ENCODE measurements at places on chromosomes 1 and 21. TPM values are rescaled to one million over a fixed set of nuclear protein-coding genes. Genes with fewer than 3 reads are reported as not detected.

DNA sequence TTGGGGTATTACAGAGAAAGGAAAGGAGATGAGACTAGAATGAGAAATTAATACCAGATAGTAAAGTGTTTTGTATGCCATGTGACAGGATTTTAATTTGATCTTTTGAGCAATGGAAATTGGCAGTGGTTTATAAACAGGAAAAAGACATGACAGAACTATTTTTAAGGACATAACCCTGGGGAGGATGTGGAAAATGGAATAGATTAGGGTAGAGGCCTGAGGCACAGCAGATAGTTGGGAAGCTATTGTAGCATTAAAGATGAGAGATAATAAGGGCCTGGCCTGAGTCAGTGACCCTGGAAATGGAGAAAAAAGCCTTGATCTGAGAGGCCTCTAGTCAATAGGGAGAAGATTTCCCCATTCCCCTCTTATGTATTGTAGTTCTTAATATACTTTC is 22.1 kb upstream of the KCNA3 start:
- H3K27me3 ChIP-seq = peaks cover 36% of the 10 kb centered on the region
- H3K36me3 ChIP-seq = no peaks in the 10 kb centered on the region
- no peaks in the 10 kb centered on the region for H3K4me1 ChIP-seq
- H3K4me3 ChIP-seq = no peak overlapping the region

Gene SELE
- total RNA-seq = not detected

DNA sequence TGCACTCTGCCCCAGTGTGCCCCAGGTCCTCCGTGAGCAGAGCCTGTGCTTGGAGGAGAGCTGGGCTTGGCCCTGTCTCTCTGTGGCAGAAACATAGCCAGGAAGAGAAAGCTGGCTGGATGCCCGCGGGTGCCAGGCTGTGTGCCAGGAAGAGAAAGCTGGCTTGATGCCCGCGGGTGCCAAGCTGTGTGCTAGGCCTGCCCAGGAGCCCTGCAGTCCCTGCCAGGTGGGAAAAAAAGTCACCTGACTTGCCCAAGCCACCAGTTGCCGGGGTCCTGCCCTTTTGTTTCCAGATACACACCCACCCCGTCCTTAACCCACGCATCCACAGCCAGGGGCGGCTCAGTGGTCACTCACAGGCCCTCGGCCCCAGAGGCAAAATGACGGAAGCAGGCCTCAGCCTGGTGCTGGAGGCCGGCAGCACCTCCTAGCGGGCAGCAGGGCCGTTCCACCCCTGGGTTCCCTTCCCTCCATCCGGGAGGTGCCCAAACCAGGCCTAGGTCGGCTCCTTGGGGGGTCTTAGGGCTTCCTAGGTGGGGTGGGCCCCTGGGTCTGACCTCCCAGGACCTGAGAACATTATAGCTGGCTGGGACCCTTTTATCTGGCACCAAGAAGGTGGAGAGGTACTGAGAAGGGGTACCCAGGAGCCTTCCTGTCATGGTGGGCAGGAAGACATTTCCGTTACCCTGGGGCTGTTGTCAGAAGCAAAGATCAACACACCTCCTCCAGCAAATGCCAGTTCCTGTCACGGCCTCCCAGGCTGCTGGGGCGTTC is 9.1 kb downstream of the ITGB2 start:
- no peaks in the 10 kb centered on the region for H3K36me3 ChIP-seq
- H3K4me1 ChIP-seq = peaks cover 37% of the 10 kb centered on the region
- peak overlapping the region; percentile 42 for H3K4me3 ChIP-seq
- DNase-seq = peak; percentile 93
- peak overlapping the region; percentile 1 for H3K27ac ChIP-seq

Gene RPE65
- not detected for total RNA-seq

DNA sequence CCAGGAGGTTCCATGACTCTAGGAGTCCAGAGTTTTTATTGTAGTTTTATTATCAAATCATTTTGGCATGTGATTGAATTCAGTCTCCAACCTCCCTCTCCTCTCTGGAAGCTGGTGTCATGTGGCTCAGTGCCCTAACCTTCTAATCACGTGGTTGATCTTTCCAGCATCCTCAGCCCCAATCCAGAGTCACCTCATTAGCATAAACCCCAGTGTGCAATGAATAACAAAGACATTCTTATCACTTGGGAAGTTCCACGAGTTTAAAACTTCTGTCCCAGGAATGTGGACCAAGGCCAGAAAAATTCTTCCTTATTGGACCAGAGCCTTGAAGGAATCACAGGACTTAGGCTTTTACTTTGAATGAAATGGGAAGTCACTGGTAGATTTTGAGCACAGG is 52.2 kb downstream of the KIRREL1 start:
- peaks cover 20% of the 10 kb centered on the region for H3K4me1 ChIP-seq
- no peak overlapping the region for H3K27ac ChIP-seq
- no peaks in the 10 kb centered on the region for H3K27me3 ChIP-seq
- H3K4me3 ChIP-seq = no peak overlapping the region
- H3K36me3 ChIP-seq = no peaks in the 10 kb centered on the region
- DNase-seq = no peak

GRCh38 chr1:89821322-89822108 is 683 bp downstream of the LRRC8D start:
- peak; percentile 53 for DNase-seq
- H3K4me3 ChIP-seq = peak overlapping the region; percentile 89
- no peak overlapping the region for H3K27ac ChIP-seq
- H3K4me1 ChIP-seq = peaks cover 40% of the 10 kb centered on the region
- H3K36me3 ChIP-seq = no peaks in the 10 kb centered on the region
- H3K27me3 ChIP-seq = no peaks in the 10 kb centered on the region

GRCh38 chr1:234735916-234736315 is 125.9 kb upstream of the IRF2BP2 start:
- H3K4me1 ChIP-seq = peaks cover 21% of the 10 kb centered on the region
- H3K36me3 ChIP-seq = no peaks in the 10 kb centered on the region
- H3K4me3 ChIP-seq = no peak overlapping the region
- DNase-seq = no peak

- no peak for DNase-seq
- H3K4me1 ChIP-seq = peaks cover 6% of the 10 kb centered on the region
Observed at GRCh38 chr1:94095112-94095637, 25.8 kb downstream of the ABCA4 start.

Gene AMY2A
- total RNA-seq = not detected

DNA sequence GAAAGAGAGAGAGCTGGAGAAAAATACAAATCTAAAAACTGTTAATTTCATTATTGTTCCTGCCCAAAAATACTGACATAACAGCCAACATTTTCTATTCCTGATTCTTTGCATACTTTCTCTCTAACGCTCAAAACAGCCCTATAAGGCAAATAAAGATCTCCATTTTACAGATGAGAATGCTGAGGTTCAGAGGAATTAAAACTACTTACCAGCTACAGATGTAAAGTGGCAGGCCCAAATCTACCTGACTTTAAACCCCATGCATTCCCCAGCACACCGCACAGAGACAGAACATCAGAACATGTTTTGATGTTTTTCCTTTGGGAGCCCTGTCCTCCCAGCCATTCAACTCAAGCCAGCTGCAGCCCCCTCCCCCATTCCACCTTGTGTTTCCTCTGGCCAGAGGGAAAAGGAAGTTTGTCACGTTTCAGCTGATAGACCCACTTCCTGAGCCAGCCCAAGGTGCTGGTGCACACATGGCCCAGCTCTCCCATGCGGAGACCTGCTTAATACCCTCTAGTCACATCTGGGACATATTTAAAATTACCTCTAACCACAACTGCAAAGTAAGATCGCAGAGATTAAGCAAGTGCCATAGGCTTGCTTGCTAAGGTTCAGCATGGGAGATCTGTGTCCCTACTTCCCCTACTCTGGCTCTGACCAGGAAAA is 133.1 kb upstream of the NFIA start:
- H3K27me3 ChIP-seq = peaks cover 43% of the 10 kb centered on the region
- H3K36me3 ChIP-seq = no peaks in the 10 kb centered on the region
- no peak overlapping the region for H3K4me3 ChIP-seq
- H3K4me1 ChIP-seq = no peaks in the 10 kb centered on the region
- H3K27ac ChIP-seq = no peak overlapping the region

Gene XKR8
- total RNA-seq = 4.0 TPM

GRCh38 chr1:77994117-77994705 is 10.5 kb upstream of the DNAJB4 start:
- no peak for DNase-seq
- peaks cover 18% of the 10 kb centered on the region for H3K4me1 ChIP-seq
- H3K36me3 ChIP-seq = peaks cover 43% of the 10 kb centered on the region
- no peak overlapping the region for H3K27ac ChIP-seq

GRCh38 chr1:55021942-55022546 is 17.3 kb upstream of the PCSK9 start:
- peak overlapping the region; percentile 85 for H3K27ac ChIP-seq
- H3K4me1 ChIP-seq = peaks cover 27% of the 10 kb centered on the region
- H3K27me3 ChIP-seq = peaks cover 3% of the 10 kb centered on the region
- H3K36me3 ChIP-seq = no peaks in the 10 kb centered on the region

DNA sequence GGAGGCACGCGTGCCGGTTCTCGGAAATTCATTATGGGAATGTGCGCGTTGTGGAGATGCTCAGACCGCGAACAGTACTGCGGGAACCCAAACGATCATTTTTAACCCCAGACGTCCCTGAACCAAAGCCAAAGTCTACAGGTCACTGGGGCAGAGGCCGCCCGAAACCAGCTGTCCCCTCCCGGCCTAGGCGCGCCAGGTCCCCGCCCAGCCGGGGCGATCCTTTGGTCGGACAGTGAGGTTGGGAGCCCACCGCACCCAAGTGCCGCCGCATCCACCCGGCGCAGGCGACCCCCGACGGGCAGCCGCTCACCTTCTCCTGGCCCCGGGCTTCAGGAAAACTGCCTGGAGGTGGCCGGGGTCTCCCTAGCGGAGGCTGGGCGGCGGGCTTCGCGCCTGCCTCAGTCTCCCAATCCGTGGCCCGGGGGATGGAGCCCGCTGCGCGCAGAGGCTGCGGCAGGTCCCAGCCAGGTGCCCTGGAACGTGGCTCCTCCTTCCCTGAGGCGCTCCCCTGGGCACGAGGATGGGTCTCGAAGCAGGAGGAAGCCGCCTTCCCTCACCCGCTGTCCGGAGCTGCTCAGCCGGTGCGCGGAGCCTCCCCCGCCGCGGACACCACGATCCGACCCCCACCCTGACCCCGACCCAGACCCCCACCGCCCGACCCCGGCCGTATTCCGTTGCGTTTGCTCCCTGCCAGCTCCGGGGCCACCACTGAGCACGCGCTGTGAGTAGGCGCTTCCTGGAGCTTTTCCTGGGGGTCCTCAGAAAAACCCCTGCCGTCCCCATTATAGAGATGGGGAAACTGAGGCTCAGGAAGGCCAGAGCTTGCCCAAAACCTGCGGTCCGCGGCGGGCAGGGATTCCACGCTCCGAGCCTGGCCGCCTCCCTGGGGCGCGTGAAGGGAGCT is 8.1 kb upstream of the SLX9 start:
- H3K27ac ChIP-seq = peak overlapping the region; percentile 19
- H3K27me3 ChIP-seq = no peaks in the 10 kb centered on the region
- H3K4me3 ChIP-seq = peak overlapping the region; percentile 66
- H3K4me1 ChIP-seq = peaks cover 37% of the 10 kb centered on the region
- H3K36me3 ChIP-seq = peaks cover 7% of the 10 kb centered on the region
- no peak for DNase-seq

Gene WLS
- total RNA-seq = 37.8 TPM

Gene CFAP45
- 0.40 TPM for total RNA-seq

DNA sequence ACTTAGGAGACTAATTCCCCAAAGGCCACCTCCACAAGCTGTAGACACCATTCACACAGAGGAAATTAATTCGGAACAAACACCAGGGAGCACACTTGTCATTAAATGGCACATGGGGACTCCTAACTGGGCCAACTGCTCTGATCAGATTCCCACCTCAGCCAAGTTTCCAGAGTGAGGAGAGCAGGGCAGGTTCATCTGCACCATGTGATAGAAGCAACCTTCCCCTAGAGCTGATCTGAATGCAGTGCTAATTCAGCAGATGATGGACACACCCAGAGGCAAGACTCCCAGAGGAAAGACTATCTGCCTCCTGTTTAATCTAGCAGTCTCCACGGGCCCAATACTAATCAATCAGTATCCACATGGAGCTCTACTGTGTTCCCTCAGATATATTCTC is 147.0 kb downstream of the VAV3 start:
- no peaks in the 10 kb centered on the region for H3K27me3 ChIP-seq
- H3K4me3 ChIP-seq = no peak overlapping the region
- H3K27ac ChIP-seq = no peak overlapping the region
- no peaks in the 10 kb centered on the region for H3K36me3 ChIP-seq
- no peak for DNase-seq

Gene BEND5
- total RNA-seq = not detected

Gene KRTAP21-2
- total RNA-seq = not detected

GRCh38 chr21:28725396-28725795 is 267.3 kb downstream of the LTN1 start:
- no peaks in the 10 kb centered on the region for H3K27me3 ChIP-seq
- H3K36me3 ChIP-seq = no peaks in the 10 kb centered on the region
- H3K27ac ChIP-seq = peak overlapping the region; percentile 20
- no peak overlapping the region for H3K4me3 ChIP-seq
- peak; percentile 20 for DNase-seq
- H3K4me1 ChIP-seq = peaks cover 6% of the 10 kb centered on the region

GRCh38 chr1:227560393-227561173 is 2.8 kb upstream of the ZNF678 start:
- no peak overlapping the region for H3K4me3 ChIP-seq
- peaks cover 10% of the 10 kb centered on the region for H3K4me1 ChIP-seq
- H3K36me3 ChIP-seq = peaks cover 6% of the 10 kb centered on the region
- no peak overlapping the region for H3K27ac ChIP-seq

GRCh38 chr1:66998972-66999371 is 55.0 kb downstream of the SLC35D1 start:
- H3K4me3 ChIP-seq = no peak overlapping the region
- no peaks in the 10 kb centered on the region for H3K27me3 ChIP-seq
- no peak overlapping the region for H3K27ac ChIP-seq

DNA sequence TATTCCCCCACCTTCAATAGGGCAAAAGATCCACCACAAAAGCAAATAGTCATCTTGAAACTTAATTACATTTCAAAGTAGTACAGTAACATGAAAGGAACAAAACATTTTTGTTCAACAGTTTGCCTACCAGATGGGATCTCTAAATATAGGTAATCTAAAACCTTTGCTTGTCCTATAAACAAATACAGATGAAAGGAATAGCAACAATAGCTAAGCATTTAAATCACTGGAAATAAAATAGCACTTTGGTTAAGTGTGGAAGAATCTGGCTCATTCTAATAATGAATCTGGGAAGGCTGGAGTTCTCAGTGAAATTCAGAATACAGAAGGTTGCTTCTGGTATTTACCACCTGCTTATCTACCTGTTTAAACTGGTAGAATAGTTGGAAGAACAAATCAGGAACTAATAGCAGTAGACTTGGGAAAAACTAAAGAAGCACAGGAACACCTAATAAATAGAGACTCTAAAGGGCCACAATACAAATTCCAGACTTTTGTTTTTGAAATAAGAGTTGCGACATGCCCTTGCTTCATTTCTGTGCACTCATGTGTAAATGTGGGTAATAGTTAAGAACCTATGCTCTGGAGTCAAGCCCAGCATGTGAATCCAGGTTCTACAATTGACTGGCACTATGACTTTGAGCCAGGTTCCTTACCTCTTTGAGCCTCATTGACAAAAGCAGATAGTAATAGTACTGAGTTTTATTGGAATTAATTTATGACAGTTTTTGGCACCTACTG is 2.3 kb upstream of the LYPLAL1 start:
- H3K4me1 ChIP-seq = peaks cover 20% of the 10 kb centered on the region
- no peak overlapping the region for H3K27ac ChIP-seq
- peaks cover 1% of the 10 kb centered on the region for H3K36me3 ChIP-seq
- peak; percentile 68 for DNase-seq

Gene SLC45A1
- 0.30 TPM for total RNA-seq

Gene C8B
- not detected for total RNA-seq

- no peak for DNase-seq
- no peaks in the 10 kb centered on the region for H3K36me3 ChIP-seq
- H3K27me3 ChIP-seq = peaks cover 32% of the 10 kb centered on the region
- H3K4me1 ChIP-seq = no peaks in the 10 kb centered on the region
- no peak overlapping the region for H3K27ac ChIP-seq
Observed at GRCh38 chr1:223011505-223011856, 131.6 kb downstream of the TLR5 start.

GRCh38 chr1:176903474-176903873 is 261.0 kb downstream of the ASTN1 start:
- no peak overlapping the region for H3K27ac ChIP-seq
- H3K36me3 ChIP-seq = peaks cover 2% of the 10 kb centered on the region
- H3K4me3 ChIP-seq = no peak overlapping the region
- H3K4me1 ChIP-seq = peaks cover 7% of the 10 kb centered on the region
- H3K27me3 ChIP-seq = peaks cover 71% of the 10 kb centered on the region

All from MCF 10A (cell line).